ENCODE measurements at places on chromosomes 2 and 18.

- DNase-seq = no peak
Measured at GRCh38 chr2:121541495-121541894, 10.8 kb downstream of the RNU4ATAC start.

DNA sequence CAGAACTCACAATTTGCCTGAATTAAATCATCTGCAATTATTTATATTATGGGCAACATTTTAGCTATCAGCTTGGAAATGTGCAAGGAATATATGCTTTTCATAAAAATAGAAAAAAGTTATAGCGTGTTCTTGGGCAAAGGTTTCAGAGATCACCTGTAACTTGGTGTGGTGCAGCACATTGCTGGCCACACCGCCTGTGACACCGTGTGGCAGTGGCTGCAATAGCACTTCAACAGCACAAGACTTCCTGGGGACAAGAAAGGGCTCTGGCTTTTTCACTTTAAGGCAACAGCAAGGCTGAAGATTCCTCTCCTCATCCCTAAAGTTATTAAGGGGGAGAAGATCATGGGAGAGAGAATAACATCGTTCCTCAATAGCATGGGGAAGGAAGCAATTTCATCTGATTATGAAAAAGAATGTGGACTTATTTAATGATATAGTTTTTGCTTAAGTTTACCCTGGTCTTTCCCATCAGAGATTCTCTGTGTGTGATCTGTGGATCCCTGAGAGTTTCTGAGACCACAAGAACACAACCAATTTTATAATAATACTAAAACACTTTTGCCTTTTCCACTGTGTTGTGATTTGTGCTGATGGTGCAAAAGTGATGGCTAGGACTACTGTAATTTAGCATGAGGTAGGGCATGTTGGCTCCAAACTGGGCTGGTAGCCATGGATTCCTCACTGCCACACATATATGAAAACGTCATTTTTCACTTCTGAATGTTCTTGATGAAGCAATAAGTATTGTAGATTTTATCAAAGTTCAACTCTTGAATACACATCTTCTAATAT is 15.0 kb upstream of the SERPINB3 start:
- no peak for DNase-seq

GRCh38 chr2:122163617-122164016 is 408.2 kb downstream of the TSN start:
- DNase-seq = no peak

DNA sequence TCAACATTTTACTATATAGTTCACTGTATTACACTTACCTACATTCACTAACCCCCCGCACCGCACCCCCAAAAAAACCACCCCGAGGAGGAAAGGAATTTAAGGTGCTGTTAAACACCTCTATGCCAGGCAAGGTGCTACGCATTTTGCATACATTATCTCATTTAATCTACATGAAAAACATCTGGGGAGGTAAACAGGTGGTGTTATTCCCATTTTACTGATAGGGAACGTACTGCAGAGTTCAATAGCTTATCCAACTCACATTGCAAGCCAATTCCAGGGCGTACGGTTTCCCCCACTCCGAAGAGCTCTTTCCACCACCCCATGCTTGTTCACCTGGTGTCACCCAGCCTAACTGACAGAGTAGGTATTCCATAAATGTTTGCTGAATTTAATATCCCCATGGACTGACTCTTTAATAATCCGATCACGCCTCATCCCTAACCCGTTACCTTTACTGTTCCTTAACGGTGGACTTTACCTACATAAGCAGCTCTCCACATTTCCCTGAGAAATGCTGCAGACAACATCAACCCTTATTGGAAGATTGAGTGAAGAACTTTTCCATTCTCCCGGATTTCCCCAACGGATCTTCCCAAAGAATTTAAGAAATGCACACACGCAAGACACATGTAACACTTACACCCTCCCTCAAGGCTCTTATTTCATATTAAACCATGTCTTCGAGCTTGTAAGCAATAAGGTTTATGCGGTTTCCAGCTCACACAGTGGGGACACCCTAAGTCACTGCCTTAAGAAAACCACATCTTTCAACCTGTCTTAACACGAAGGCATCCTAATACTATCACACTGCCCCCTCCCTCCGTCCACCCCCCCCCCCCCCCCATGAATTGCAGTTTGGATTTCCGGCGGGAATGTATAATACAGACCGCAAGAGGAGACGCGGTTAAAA is 1.2 kb downstream of the RAPH1 start:
- DNase-seq = no peak

GRCh38 chr2:239282448-239283287 is 118.2 kb downstream of the HDAC4 start:
- DNase-seq = no peak

- DNase-seq = no peak
Measured at GRCh38 chr2:235502336-235502735, 8.5 kb downstream of the AGAP1 start.

DNA sequence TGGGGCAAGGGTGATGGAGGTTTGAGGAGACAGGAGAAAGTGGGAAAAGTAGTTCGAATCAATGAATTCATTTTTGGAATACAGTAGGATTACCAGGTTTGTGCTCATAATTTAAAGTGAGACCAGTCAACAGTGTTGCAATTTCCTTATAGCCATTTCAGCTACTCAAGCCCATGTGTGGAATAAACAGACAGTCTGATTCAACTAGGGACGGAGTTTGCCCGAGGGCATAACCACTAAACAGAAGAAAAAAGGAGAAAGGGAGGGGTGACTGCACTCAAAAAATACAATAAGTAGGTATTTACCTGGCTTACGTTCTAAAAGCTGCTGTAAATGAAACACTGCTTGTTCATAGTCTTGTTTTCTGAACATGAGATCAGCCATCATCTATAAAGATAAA is 55.2 kb downstream of the TTC21B start:
- no peak for DNase-seq

GRCh38 chr18:25604894-25605597 is 253.1 kb upstream of the ZNF521 start:
- DNase-seq = no peak

- no peak for DNase-seq
Measured at GRCh38 chr2:46446871-46447568, 32.3 kb upstream of the TMEM247 start.

GRCh38 chr2:28547906-28548600 is 52.2 kb downstream of the PLB1 start:
- DNase-seq = no peak

DNA sequence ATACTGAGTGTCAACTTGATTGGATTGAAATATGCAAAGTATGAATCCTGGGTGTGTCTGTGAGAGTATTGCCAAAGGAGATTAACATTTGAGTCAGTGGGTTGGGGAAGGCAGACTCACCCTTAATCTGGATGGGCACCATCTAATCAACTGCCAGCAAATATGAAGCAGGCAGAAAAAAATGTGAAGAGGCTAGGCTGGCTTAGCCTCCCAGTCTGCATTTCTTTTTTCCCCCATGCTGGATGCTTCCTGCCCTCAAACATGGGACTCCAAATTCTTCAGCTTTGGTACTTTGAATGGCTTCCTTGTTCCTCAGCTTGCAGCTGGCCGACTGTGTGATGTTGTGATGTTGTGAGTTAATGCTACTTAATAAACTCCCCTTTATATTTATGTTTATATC is 577.4 kb downstream of the CPS1 start:
- no peak for DNase-seq

GRCh38 chr2:136085453-136086209 is 32.3 kb downstream of the CXCR4 start:
- DNase-seq = no peak

GRCh38 chr2:241574911-241575623 is 16.5 kb downstream of the BOK start:
- no peak for DNase-seq

GRCh38 chr2:70551167-70551566 is 2.5 kb downstream of the TGFA start:
- DNase-seq = no peak

- no peak for DNase-seq
Measured at GRCh38 chr2:75751824-75752468, 41.2 kb upstream of the GCFC2 start.

GRCh38 chr18:58862851-58863538 is 1.7 kb upstream of the ZNF532 start:
- no peak for DNase-seq

DNA sequence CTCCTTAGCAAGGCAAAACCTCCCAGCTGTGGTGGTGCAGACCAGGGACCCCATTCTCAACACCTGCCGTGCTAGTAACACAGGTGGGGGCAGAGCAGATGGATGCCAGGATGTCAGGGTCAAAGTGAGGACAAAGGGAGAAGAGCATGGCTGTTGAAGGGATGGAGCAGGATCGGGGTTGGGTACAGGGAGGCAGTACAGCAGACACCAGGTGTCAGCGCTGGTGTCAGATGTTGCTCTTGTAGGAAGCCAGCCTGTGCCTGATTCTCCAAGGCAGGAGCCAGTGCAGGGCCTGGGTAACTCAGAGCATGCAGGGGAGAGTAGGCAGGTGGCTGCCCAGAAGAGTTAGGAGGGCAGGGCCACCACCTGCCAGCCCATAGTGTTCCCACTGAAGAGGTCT is 222.1 kb upstream of the SPRED2 start:
- no peak for DNase-seq

- no peak for DNase-seq
Measured at GRCh38 chr2:14831458-14831857, 198.9 kb downstream of the LRATD1 start.

- no peak for DNase-seq
Measured at GRCh38 chr18:3458952-3459853, 9.2 kb downstream of the TGIF1 start.

DNA sequence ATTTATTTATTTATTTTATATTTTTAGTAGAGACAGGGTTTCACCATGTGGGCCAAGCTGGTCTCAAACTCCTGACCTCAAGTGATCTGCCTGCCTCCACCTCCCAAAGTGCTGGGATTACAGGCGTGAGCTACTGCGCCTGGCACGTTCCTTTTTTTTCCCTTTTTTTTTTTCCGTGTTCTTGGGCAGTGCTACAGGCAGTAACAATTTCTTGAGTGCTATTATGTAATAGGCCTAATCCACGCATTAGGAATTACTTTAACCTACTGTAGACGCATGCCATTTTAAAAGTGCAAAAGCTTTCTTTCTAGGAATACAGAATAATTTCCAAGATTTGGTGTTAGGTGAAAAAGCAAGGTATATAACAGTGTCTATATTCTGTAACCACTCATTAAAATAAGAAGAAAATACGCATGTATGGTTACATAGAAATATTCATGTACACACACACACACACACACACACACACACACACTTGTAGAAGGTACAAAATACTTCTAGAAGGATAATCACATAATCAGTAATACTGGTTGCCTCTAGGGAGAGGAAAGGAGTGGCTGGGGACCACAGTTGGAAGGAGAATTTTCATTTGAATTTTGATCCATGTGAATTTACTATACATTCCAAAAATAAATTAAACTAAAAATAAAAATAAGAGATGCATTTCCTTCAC is 92.3 kb downstream of the METTL8 start:
- DNase-seq = no peak

DNA sequence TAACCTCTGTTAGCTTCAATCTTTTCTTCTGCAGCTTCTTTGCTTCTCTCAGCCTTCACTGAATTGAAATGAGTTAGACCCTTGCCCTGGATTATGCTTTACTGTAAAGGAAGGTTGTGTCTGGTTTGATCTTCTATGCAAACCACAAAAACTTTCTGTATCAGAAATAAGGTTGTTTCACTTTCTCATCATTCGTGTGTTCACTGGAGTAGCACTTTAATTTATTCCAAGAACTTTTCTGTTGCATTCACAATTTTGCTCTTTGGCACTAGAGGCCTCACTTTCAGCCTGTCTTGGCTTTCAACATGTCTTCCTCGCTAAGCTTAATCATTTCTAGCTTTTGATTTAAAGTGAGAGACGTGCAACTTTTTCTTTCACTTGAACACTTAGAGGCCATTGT is 365.3 kb downstream of the TDRD15 start:
- no peak for DNase-seq

DNA sequence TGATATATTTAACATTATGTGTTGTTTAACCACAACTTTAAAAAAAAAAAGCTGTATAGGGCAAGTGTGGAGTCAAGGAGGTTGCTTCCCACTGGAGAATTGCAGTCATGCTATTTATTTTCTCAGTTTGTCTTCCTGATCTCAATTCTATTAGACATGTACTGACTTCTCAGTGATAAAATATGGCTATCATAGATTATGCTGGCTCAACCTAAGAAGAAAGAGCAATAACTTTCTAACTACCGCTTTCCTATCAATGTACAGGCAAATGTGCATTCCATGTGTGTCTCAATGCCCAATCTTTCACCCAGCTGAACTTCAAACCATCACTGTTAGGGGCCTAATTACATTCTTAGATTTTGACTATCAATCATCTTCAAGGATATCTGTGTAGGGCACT is 201.4 kb downstream of the CTNNA2 start:
- no peak for DNase-seq

GRCh38 chr2:59701271-59701994 is 852.0 kb downstream of the BCL11A start:
- DNase-seq = no peak

DNA sequence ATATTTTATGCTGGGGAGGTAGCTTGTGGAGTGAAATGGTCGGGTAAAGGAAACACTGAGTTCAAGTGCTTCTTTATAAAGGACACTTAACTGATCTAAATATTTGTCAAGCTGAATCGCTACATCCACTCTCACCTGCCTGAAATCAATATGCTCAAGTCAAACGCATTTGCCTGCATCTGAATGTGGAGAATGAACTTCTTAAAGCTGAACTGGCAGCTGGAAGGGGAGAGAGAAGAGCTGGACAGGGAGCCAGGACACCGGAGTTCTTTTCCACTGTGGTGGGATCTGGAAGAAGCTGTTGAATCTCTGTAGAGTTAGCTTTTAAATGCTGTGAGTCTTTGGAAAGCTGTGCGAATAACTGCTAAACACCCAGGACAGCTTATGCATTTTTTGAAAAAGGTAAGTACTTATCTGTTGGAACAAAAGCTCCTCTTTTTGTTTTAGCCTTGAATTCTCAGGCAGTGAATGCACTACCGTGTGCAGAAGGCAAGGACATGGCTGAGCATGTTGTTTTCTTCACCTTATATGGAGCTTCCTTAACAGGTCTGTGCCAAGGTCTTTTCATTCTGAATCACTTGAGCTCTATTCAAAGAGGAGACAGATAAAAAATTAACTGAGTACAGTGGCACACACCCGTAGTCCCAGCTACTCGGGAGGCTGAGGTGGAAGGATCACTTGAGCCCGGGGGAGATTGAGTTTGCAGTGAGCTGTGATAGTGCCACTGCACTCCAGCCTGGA is 74.2 kb upstream of the KLF7 start:
- no peak for DNase-seq

All from caudate nucleus (tissue), 63 donors.